ENCODE measurements at places on chromosomes 5 and 9.

GRCh38 chr9:74653410-74654080, 156.4 kb downstream of the RORB start:
- no peak for DNase-seq

GRCh38 chr5:7068899-7069298, 327.0 kb upstream of the ADCY2 start:
- no peak for DNase-seq

- no peak for DNase-seq
Observed at GRCh38 chr5:37771203-37771611, 68.6 kb downstream of the GDNF start.

DNA sequence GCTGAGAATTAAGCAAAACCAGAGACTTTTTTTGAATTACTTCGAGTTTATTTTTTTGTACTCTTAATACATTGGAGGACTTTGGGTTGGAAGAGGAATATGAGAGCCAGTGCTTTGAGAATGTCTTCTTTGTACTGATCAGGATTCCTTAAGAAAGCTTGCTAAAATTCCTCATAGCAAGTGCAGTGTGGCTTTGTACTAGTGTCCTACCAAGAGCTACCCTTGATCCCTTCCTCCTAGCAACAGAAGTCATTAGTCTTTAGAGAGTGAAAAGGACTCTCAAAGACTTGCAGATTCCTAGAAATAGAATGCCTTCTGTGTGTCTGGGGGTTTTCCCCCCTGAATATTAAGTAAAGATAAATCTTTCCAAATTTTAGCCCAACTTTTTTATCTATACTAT, 276.1 kb downstream of the ARHGAP26 start:
- DNase-seq, result no peak

DNA sequence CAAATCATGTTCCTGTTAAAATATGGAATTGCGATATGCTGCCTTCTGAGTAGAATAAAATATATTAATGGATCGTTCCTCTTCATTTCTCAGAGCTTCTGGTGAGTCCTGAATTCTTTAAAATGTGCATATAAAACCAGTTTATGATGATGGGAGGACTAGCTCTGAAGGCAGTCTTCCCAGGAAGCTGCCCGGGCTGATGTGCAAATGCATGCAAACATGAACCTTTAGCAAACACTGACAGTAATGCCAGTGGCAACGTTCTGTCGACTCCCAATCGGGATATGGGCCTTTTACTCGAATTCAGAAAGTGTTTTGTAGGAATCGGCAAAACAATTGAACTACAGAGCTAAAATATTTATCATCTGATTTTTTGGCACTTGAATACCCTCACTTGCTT, 93.6 kb downstream of the TLE4 start:
- no peak for DNase-seq

DNA sequence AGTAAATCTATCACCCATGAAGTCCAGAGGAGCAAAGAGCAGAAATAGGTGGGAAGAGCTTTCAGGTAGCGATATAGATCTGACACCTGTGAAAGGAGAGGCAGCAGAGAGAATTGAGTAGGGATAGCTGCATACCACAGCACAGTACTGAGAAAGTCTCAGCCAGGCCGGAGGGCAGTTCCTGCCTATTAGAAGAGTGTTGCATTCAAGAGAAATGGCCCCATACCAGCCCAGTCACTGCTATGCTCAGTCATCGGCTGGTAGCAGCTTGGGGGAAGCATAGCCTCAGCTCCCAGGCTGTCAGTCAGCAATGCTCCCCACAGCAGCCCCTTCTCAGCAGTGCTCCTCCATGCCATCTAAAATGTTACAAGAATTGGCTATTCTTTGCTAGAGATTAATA, 285.1 kb upstream of the CDH6 start:
- DNase-seq, result no peak

GRCh38 chr5:61207884-61208283, 45.6 kb upstream of the SMIM15 start:
- no peak for DNase-seq

DNA sequence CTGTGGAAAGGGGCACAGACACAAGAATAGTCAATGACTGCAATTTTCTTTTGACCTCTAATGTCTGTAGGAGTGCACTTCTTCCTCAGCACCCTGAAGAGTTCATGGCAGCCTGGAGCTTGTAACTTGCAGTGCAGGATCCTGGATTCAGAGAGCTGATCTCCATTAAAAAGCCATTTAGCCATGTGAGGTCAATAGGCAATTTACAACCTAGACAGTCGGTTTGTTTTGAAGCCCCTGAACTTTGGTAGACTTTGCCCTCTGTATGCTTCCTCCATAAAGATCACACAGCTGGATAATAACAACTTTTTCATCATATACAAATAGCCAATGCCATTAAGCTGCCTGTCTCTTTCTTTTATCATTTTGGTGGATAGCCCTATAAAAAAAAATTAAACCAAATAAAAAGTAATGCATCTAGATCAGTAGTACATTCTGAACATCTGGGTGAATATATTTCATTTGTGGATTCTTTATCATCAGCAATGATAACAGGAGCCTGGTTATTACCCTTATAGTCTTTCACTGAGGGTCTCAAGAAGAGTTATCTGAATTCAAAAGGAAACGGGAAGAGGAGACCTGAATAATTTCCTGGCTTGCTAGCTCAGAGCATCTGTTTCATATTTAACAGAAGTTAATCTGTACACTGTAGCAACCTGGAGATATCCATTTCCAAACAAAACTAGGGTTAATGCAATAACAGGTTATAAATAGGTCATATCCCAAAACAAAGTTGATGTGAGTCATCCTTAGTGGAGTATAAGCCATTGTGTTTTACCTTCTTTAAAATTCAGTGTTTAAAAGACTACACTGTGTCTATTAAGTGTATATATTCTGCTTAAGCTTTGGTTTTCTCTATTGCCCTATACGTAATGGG, 193.8 kb upstream of the ACTBL2 start:
- DNase-seq, result no peak

DNA sequence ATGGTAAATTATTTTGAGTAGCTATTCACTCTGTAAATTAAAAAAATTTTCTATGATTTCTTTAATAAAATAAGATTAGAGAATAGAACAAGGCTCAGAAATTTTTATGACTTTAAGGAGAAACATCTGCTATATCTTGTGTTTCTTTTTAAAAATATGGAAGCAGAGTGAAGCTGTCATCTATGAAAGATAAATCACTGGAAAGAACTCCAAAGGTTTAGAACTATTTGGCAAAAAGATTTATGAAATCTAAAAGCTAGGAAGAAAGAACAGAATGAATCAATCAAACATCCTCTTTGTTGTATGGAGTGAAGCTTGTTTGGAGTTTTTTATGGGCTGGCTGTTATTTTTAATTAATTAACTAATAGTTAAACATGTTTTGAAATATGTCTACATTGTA, 89.8 kb upstream of the ACTBL2 start:
- DNase-seq, result no peak

DNA sequence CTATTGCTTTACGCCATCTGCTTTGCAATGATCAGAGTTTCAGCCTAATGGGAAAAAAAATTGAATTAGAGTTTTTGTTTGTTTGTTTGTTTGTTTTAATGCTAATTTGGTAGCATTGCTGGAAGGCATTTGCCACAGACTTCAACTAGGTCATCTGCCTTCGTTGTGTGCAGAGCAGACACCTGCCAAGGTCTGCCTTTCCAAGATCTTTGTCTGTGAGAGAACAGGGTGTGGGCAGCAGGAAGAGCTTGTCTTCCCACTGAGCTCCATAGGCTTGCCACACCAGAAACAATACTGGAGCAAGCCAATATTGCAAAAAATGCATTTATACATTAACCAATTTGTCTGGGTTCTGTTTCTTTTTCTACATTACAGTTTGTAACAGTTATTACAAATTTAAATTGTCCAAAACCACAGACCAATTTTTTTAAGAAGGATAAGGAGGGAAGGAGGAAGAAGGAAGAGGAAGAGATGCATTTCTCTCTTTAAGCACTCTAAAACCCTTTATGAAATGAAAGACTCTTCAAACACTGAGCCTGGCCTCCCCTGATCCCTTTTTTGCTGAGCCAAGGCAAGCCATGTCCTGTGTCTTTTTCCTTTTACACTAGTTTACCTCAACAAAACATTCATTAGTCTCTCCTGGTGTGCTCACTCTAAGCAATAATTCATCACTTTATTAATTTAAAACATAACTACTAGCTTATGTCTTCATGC, 210.5 kb downstream of the SNX18 start:
- DNase-seq, result no peak

DNA sequence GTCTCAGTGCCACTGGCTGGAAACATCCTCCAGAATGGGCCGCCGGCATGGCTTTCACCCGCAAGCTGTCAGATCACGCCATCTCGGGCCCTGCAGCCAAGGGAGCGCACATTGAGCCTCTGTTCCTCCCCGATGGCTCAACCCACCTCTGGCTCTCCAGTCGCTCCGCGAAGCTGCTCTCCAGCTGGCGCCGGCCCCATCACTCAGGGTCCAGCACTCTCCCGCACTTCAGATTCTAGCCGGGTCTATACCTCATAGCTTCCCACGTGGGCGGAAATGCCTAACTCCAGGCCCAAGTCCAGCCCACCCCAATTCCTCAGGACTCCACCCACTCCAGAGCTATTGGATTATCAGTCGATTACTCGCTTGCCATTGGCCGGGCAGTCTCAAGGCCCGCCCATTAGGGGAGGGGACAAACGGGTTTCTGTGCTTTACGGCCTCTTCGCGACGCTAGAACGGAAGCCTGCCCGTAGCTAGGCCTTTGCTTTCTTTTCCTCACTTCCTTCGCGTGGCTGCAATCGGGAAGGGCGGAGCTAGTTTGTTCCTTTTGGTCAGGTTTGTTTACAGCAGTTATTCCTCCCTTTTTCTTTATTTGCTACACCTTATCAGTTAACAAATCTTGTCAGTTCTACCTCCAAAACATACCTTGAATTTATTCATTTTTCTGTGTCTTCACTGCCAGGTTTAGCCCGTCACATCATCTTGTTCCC, at the start of gene NOL6:
Gene NOL6 (minus strand): TSS at position 282 of the 710 bp plus-strand sequence. CDS start 82 bp downstream, at position 200.
- peak; percentile 99 for DNase-seq

- no peak for DNase-seq
Observed at GRCh38 chr5:100709771-100710170, 174.6 kb downstream of the FAM174A start.

- DNase-seq, result no peak
Observed at GRCh38 chr5:84299959-84300358, 84.7 kb downstream of the EDIL3 start.

DNA sequence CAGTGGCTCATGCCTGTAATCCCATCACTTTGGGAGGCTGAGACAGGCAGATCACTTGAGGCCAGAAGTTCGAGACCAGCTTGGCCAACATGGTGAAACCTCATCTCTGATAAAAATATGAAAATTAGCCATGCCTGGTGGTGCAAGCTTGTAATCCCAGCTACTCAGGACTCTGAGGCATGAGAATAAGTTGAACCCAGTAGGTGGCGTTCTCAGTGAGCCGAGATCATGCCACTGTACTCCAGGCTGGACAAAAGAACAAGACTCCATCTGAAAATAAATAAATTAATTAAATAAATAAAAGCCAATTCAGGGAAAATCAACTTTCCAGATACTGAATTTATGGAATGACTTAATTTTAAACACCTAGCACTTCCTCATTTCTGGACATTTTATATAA, 1722.1 kb downstream of the MAT2B start:
- DNase-seq, result no peak

DNA sequence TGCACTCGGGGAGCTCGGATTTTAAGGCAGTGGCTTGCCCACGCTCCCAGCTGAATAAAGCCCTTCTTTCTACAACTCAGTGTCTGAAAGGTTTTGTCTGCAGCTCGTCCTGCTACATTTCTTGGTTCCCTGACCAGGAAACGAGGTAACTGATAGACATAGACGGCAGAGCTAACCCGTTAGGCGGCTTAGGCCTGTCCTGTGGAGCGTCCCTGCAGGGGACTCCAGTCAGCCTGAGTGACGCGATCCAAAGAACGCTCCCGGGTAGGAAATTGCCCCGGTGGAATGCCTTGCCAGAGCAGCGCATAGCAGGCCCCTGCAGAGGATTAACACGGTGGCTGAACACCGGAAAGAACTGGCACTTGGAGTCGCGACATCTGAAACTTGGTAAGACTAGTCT, 1.8 kb upstream of the SELENOP start:
- DNase-seq, result no peak

GRCh38 chr5:36721664-36722235, 115.3 kb downstream of the SLC1A3 start:
- no peak for DNase-seq

DNA sequence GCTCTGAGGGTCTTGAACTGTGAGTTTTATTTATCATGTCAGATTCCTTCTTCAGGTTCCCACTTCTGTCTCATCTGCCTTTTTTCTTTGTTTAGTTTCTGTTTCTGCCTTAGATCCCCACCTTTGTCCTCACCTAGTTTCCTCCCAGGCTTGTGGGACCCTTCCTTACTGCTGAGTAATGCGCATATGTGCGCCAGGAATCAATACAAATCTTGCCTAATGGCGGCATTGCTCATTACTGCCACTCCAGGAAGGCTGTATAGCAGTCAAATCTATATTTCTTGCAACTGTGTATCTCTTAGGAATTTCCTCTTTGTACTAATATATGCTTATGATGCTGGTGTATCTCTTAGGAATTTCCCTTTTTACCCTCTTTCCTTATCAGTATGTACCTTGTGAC, 465.4 kb downstream of the DMRT2 start:
- no peak for DNase-seq

DNA sequence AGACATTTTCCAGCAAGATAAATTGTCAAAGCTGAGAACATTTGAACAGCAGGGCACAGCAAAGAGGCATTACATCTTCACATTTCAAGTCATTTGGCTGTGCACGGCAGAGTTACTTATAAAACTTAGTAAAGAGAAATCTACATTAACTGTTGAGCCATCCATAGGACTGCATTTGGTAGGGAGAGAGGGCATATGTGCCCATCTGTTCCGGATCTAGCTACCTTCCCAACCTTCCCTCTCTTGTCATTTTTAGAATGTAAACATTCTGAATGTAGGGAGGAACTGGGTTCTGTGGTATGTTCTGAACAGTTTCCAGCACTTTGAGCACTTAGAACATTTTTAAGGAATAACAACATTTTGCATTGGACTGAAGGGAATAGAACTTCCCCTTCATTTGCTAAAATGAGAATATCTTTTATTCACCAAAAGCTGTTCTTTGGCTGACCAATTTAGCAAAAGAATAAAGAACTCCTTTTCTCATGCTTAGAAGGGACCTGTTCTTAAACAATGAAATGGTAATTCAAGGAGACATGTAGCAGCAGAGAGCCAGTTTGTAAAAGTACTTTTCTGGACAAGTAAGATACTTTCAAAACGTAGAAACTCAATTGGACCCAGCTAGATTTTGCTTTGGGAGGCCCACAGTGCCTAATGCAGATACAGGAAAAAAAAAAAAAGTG, 104.4 kb downstream of the CETN3 start:
- no peak for DNase-seq
